H9 (cell line): ENCODE measurements at places on chromosomes 7 and 10. TPM values are rescaled to one million over a fixed set of nuclear protein-coding genes. Genes with fewer than 3 reads are reported as not detected.
A peak's percentile ranks its signal among the peaks of the same experiment; 100 is the strongest.

- no peak for DNase-seq
These were observed 42.2 kb upstream of the LAMB1 start for GRCh38 chr7:108045154-108045553.

GRCh38 chr7:124764847-124765400, 668 bp downstream of the GPR37 start:
- peak; percentile 49 for DNase-seq

DNA sequence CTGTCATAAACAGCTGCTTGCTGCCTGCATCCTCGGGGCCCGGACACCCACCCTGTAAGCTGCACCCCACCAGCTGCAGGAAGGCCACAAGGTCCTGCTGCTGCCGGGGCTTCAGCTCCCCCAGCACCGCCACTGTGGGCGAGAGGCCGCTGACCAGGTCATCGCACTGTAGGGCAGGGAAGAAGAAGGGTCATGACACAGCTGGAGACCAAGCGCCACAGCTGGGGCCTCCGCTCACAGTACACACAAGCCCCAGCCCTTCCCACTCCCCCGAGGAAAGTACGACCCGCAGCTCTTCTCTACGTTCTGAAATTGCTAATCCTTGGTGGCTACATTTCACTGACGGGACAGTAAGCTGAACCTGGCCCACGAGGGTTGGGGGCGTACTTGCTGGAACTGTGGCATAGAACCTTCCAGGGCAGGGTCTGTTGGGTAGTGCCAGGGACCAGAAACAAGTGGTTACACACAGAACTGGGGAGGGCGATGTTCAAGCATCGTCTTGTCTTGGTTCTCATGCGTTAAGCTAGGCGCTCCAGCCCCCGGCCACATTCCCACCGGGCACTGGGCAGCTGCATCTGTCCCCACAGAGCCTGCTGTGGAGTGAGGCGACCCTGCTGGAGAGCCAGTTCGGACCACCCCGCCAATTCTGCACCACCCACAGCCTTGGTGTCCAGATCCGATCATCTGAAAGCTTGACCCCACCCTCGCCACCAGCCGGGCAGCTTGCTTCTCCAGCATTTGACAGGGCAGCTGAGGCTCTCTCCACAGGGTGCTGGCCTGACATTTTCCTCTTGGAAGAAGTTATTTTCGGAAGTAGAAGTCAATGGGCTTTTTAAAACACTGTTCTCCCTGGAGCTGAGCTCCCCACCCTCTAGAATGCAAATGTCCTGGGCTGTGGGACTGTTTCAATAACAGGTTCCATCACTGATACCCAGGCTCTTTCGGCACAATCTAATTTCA, 50.8 kb downstream of the GSDME start:
- DNase-seq = no peak

GRCh38 chr7:138468244-138469123, 8.4 kb downstream of the TRIM24 start:
- no peak for DNase-seq

DNA sequence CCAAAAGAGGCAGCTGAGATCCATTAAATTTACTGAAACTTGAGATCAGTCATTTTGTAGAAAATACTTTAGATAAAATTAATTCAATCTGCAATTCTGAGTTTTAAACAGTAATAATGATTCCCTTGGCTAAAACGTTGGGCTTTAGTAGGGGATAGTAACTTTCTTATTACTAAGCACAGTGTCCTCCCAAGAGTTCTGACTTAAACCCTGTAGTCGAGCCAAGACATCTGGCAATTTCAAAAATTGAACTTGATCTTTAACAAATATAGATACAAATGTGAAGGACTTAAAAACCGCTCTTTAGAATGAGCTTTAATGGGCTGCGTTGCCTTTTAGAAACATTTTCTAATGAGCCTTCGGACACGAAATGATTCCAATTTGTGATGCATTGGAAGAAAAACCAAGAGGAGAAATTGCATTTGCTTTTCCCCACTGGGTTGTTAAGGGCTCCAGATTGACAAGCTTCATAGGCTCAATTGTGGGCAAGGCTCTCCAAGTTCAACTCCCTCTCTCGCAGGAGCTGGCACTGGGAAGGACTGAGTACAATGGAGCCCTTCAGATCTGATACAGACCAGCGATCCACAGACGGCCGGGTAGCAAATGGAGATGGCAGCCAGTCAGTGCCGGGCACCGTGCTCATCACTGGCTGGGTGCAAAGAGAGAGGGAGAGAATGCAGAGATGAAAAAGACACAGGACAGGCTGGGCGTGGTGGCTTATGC, 921.3 kb upstream of the AUTS2 start:
- no peak for DNase-seq

GRCh38 chr7:146414373-146414772, 297.8 kb downstream of the CNTNAP2 start:
- DNase-seq = peak; percentile 29

GRCh38 chr7:27424231-27424630, 181.6 kb downstream of the EVX1 start:
- no peak for DNase-seq

DNA sequence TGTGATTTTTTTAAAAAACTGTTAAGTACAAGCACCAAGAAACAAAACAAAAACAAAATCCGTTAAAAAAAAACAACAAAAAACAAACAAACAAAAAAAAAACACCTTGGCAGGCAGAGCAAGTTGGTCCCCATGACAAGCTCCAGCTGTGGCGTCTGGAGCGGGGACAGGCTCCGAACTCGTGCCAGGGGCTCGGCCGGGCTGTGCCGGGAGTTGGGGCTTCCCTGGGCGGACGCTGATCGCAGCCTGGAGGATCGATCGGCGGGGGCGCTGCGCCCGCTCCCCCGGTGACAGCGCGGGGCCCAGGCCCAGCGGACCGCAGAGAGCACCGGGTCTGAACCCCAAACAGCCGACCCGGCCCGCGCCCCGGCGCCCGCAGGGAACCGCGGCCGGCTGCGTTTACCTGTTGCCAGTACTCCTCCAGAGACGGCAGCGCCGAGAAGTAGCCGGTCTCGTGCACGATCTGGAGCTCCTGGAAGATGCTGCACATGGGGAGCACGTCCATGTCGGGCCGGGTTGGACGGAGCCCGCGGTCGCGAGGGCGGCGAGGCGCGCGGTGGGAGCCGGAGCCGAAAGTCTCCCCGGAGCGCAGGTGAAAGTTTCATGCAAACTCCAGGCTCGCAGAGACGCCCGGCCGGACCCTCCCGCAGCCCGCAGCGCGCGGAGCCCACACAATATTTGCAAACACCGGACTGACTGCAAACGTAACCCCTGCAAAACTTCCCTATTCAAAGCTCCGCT, at the start of gene KLF6:
KLF6 (minus strand) TSS at position 700 of the 741 bp plus-strand sequence; CDS start at position 505, 195 bp downstream.
- DNase-seq = no peak

DNA sequence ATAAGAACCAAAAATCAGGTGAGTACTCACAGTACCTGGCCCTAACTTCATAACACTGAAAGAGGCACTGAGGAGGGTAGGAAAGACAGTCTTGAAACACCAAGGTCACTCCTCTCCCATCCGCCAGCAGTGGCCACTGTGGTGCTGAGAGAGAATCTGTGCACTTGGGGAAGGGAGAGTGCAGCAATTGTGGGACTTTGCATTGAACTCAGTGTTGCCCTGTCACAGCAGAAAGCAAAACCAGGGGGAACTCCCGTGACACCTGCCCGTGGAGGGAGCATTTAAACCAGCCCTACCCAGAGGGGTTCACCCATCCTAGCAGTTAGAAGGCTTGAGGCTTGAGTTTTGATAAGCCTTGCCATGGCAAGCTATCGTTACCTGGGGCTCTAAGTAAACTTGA, 35.2 kb upstream of the MAP3K8 start:
- no peak for DNase-seq

DNA sequence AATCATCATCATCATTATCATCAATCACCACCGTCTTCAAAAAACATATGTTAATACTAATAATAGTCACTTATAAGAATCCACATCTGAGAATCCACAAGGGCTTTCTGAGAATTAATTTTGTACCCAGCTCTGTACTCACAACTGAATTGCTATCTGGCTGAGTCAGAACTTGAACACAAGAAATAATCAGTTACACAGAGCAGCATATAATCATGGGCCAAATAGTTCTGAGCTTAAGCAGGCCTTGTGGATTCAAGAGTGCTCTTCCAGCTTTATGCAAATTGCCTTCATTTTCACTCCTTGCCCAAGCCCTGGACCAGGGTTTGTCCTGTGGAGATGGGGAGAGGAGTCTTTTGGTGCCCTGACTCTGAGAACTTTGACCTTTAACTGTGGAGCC, 304.5 kb downstream of the ZNF248 start:
- DNase-seq = no peak

DNA sequence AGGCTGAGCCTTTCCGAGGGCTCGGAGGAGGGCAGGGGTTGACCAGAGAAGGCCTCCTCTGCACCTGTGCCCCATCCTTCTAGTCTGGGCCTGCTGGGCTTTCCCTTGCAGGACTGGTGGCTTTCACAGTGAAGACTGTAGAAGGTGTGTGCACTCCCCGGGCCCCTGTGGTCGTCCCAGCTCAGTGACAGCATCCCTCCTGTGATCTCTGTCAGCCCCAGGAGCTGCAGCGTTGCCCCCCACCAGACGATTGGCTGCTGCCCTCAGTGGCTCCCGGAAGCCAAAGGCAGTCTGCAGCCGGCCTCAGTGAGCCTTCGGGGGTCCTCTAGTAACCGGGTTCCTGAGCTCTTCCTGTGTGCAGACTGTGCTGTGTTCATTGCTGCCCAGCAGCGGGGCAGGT, 69.4 kb upstream of the EN2 start:
- DNase-seq = no peak

DNA sequence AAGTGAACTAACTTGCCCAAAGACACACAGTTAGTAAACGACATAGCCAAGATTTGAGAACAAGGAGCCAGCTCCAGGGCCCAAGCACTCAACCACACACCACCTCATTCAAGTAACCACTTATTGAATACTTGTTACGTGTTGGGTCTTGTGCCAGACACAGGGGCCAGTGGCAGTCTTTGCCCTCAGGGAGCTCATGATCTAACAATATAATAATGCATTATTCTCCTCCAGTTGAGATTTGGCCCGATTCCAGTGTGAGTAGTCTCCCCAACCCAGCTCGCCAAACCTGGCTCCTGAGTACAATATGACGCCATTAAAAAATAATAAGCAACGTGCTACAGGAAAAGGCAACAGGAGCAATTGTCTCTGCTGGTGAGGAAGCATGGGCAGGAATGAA, 14.4 kb upstream of the STK17A start:
- no peak for DNase-seq

GRCh38 chr7:128042012-128042411, 10.8 kb upstream of the LRRC4 start:
- no peak for DNase-seq

DNA sequence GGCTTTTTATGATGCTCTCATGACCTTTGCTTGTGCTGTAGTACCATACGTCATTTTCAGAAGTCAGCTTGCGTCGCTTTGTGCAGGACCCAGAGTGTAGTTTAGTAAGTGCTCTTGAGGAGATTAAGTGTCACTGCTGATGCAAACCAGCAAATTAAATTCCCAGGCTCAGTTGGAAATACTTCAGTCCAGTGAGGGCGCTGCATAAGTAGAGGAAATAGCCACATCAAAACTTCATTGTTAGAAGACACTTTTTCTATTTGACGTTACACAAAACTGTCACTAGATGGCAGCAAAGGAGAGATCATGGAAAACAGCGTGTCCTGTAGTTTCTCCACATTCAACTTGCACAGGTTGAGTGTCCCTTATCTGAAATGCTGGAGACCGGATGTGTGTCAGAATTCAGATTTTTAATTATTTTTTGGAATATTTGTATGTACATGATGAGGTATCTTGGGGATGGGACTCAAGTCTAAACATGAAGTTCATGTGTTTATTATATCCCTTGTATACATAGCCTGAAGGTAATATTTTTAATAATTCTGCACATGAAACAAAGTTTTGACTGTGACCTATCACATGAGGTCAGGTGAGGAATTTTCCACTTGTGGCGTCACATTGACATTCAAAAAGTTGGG, 7.9 kb downstream of the ZNF22 start:
- no peak for DNase-seq

GRCh38 chr7:135168489-135169140, 1.9 kb downstream of the CYREN start:
- no peak for DNase-seq

The CHST3 gene
- 6.0 and 6.1 TPM in 2 replicates for total RNA-seq

The NKX1-2 gene
- total RNA-seq = 14.9 and 15.3 TPM in 2 replicates

The CRYGN gene
- 0.79 and 1.8 TPM in 2 replicates for total RNA-seq

The WIPF3 gene
- total RNA-seq = 11.6 and 11.8 TPM in 2 replicates

The C10orf143 gene
- 0.79 and 0.94 TPM in 2 replicates for total RNA-seq

The TAS2R41 gene
- total RNA-seq = not detected in 2 replicates

The KCP gene
- 4.8 and 5.3 TPM in 2 replicates for total RNA-seq
